ENCODE measurements at places on chromosomes 6 and 20. TPM values are rescaled to one million over a fixed set of nuclear protein-coding genes. Genes with fewer than 3 reads are reported as not detected.
A peak's percentile ranks its signal among the peaks of the same experiment; 100 is the strongest.

Gene CPNE5
- 4.9 TPM for total RNA-seq

Gene BTN1A1
- total RNA-seq = 0.04 TPM

Gene SLC17A9
- 1.7 TPM for total RNA-seq

Gene SYNDIG1
- total RNA-seq = 2.5 TPM

Gene OR2J3
- not detected for total RNA-seq

Gene ATAT1
- 5.6 TPM for total RNA-seq

Gene DLK2
- total RNA-seq = 2.0 TPM

Gene OPRM1
- not detected for total RNA-seq

Gene HLA-DRB1
- 16.8 TPM for total RNA-seq

Gene LINC00237
- total RNA-seq = 0.18 TPM

Gene TCF15
- 5.9 TPM for total RNA-seq

Gene TPX2
- 21.9 TPM for total RNA-seq

Gene BCAS1
- total RNA-seq = 2.6 TPM

- DNase-seq = no peak
Observed at GRCh38 chr20:34528921-34529297, 12.7 kb downstream of the DYNLRB1 start.

DNA sequence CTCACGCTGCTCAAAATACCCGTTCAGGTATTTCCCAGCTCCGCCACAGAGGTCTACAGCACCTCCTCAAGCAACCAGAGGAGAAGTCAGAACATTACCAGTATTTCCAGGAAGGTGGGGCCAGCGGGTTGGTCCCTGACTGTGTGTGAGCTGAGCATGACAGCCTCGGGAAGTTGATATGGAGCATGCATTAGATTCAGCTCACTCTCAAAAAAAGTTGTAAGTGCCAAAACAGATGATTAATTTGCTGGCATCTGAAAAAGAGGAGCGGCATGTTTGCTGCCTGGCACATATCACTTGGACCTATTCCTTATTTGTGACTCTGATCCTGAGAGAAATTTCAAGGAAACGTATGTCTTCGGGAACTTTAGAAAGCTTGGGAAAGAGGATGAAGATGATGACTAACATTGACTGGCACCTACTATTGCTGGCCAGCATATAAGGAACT is 32.3 kb downstream of the ELOVL2 start:
- no peak for DNase-seq

DNA sequence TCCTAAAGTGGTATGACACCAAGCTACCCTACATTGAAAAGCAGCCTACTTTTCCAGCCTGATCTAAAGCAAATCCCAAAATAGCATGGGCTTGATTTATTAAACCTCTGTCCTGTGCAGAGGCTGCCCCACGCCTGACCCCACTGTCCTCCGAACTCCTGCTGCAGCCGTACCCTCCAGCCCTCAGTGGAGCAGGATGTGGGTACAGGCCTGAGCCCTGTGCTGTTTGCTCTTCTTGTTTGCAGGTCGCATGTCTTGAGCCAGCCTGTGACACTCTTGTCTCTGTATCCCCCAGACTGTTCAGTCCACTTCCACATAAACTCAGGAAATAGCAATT is 61.2 kb downstream of the RPP40 start:
- DNase-seq = no peak

DNA sequence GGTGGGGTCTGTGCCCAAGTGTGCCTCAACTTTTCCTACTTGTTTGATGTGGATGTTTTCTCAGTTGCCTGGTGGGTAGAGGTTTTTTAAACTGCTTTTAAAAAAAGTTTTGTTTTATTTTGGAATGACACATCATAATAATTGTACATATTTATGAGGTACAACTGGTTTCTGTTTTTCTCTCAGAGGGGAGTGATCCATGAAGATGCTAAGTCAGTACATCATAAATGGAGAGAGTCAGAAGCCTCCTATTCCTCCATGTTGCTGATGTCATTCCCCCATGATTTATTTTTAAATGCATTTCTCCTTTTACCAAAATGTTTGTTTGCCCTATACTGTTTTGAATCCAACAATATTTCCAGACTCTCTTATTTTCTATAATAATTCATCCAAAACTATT is 77.3 kb upstream of the CLVS2 start:
- DNase-seq = no peak

GRCh38 chr20:46720019-46720418 is 10.6 kb downstream of the SLC2A10 start:
- DNase-seq = no peak

DNA sequence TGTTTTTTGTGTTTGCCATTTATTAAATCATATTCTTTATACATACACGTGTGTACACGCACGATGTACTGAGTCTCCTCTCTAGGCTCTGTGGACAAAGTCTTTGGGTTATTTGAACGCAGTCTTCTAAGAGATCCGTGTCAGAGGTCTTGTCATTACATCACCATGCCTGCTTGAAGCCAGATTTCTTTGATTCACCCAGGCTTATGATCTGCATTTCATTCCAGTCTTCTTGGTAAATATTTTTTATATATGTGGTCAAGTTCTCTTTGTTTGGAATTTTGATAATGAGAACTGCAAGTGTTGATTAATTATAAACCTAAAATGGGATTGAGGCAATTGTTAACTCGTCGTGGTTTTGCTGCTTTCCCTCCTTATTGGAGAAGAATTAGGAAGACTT is 34.6 kb downstream of the KCNS1 start:
- no peak for DNase-seq

DNA sequence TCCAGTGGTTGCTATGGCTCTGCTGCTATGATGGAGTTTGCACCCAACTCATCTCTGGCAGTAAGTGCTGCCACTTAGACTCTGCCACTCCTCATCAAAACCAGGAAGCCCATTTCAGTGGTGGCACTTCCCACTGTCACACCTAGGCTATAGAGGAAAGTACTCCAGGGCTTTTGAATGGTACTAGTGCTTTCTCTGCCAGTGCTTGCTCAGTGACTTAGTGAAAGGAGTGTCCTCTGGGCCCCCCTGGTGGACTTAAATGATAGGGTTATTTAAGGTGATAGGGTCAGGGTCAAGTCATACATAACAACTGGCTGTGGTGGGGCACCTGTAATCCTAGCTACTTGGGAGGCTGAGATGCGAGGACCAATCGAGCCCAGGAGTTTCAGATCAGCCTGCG is 22.8 kb downstream of the FITM2 start:
- no peak for DNase-seq

DNA sequence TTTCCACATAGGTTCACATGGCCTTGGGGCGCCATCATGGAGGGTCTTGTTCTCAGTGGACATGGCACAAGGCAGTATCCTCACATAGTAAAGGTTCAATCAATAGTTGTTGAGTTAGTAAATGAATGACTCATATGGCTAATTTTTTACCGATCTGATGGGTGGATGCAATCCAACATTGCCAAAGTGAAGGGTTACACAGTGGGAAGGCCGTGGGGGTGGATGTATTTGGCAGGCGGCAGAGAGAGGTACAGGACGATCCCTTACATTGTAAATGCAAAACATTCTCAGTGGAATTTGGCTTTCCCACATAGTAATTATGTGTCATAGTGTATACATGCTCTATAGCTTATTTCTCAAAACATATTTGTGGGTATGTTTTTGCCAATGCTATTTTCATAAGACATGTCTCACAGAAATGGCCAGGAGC is 21.0 kb upstream of the PDE7B start:
- DNase-seq = no peak

DNA sequence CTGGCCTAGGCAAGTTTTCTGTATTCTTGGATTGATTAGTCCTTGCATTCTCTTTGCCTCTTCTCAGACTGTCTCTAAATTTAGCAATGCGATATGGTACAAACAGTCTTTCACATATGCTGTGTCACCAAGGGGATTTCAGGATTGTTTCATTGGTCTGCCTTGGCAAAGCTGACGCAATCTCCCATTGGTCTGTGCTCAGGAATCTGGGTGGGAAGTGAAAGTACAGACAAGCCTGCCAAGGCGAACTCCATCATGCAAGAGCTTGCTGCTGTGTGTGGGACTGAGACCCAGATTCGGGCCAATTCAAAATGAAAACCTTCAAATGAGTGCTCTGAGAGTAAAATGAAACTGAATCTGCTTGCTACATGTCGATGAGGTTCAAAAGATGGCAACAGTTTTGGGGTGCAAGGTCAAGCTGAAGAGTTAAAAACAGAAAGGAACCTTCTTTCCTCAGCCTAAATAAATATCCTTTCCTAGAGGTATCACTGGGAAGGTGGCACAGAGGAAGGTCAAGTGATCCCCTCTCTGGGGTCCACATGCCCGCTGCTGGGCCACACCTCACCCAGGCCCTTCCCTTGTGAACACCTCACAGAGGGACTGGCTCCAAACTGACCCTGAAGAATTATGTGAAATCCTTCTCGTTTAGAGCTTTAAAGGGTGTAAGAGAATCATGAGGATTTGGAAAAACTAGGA is 198.8 kb upstream of the PREP start:
- DNase-seq = peak; percentile 95

GRCh38 chr20:6100246-6100645 is 22.6 kb downstream of the FERMT1 start:
- no peak for DNase-seq

GRCh38 chr6:126227833-126228702 is 111.8 kb upstream of the CENPW start:
- DNase-seq = no peak

GRCh38 chr6:46017726-46018125 is 2.1 kb upstream of the CLIC5 start:
- no peak for DNase-seq

GRCh38 chr20:44703183-44703925 is 11.8 kb upstream of the CCN5 start:
- no peak for DNase-seq

GRCh38 chr6:136464874-136465273 is 85.3 kb downstream of the MAP7 start:
- DNase-seq = no peak

GRCh38 chr6:119543332-119543731 is 193.8 kb upstream of the MAN1A1 start:
- DNase-seq = no peak

- peak; percentile 97 for DNase-seq
Observed at GRCh38 chr20:56358600-56359211, at the start of gene FAM210B. Gene FAM210B (plus strand): TSS chr20:56358974. CDS start chr20:56359006, 32 bp downstream.

GRCh38 chr20:39302312-39302711 is 340.2 kb downstream of the DHX35 start:
- DNase-seq = no peak

- DNase-seq = peak; percentile 69
Observed at GRCh38 chr20:15446373-15446772, 1109.0 kb upstream of the FLRT3 start.

GRCh38 chr6:99521633-99522151 is 6.5 kb upstream of the USP45 start:
- DNase-seq = peak; percentile 68

GRCh38 chr6:81808851-81809570 is 56.5 kb upstream of the TENT5A start:
- peak; percentile 58 for DNase-seq

- DNase-seq = no peak
Observed at GRCh38 chr6:71229477-71229876, 59.1 kb upstream of the OGFRL1 start.

GRCh38 chr6:7758456-7758855 is 32.6 kb downstream of the BMP6 start:
- DNase-seq = no peak

DNA sequence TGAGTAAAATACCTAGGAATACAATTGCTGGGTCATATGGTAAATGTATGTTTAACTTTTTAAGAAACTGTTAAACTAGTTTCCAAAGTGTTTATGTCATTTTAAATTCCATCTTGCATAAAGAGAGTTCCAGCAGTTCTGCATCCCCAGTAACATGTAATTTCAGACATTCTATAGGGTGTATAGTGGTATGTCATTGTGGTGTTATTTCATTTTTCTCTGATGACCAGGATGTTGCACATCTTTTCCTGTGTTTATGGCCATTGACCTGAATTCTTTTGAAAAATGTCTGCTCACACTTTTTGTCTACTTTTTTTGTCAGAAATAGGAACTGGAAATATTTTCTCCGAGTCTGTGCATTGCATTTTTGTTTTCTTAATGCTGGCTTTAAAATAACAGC is 128.9 kb downstream of the TMEM200A start:
- no peak for DNase-seq

DNA sequence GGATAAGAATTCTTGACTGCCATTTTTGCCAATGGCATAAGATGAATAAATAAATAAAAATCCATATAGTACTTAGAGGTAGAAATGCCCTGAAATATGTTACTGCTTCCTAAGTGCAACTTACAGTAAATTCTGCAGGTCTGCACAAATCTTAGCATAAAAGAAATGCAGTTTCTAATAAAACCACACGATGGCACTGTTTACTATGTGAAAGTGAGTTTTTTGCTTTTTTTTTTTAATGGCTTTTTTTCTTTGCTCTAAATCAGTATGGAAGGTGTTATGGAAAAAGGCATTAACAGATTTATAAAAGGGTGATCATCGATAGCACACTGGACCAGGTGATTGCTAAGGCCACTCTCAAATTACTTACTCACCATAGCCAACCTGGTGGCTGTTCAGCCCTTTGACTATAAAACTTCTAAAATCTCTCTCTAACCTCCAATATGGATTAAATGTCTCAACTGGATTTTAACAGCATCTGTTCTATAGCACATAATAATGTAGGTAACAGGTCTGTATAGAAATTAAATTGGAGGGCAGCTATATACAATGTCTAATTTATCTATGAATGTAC is 45.8 kb downstream of the AHI1 start:
- peak; percentile 63 for DNase-seq

DNA sequence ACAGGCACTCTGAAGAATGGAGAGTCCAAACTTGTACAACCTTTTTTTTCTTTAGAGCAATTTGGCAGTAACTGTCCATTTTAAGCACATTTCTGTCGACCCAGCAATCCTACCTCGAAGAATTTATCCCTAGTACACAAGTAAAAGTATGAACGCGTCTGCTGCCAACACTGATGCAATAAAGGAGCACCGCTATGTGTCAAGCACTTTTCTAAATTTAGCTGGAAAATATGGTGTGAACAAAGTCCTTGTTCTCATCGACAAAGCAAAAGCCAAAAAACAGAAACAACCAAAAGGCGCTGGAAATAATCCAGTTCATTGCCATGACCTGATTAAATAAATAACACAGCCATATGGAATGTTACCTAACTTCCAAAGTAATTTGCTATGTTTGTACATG is 1.1 kb downstream of the DPM1 start:
- DNase-seq = peak; percentile 4

- DNase-seq = no peak
Observed at GRCh38 chr20:3245156-3245555, 6.2 kb upstream of the SLC4A11 start.

DNA sequence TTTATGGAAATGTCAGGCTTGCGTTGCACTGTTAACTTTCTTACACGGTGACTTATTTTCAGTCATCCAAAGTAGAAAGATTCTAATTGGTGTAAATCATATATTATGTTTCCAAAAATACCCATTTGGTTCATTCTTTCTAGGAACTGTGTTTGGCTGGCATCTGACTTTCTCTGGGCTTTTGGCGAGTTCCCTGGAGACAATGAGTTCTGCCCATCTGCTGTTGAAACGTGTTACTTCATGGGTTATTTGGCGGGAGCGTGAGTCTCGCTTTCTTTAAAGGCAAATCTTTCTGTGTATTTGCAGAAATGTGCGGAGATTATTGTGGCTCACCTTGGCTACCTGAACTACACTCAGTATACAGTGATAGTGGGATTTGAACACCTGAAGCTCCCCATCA is 29.5 kb downstream of the TMEM181 start:
- DNase-seq = no peak

GRCh38 chr20:2658414-2659354 is 5.3 kb downstream of the IDH3B start:
- DNase-seq = no peak
